ENCODE measurements at places on chromosomes 3 and 15.

- DNase-seq, result peak; percentile 73
These were observed 156.8 kb downstream of the ATP10A start for GRCh38 chr15:25706176-25706955.

DNA sequence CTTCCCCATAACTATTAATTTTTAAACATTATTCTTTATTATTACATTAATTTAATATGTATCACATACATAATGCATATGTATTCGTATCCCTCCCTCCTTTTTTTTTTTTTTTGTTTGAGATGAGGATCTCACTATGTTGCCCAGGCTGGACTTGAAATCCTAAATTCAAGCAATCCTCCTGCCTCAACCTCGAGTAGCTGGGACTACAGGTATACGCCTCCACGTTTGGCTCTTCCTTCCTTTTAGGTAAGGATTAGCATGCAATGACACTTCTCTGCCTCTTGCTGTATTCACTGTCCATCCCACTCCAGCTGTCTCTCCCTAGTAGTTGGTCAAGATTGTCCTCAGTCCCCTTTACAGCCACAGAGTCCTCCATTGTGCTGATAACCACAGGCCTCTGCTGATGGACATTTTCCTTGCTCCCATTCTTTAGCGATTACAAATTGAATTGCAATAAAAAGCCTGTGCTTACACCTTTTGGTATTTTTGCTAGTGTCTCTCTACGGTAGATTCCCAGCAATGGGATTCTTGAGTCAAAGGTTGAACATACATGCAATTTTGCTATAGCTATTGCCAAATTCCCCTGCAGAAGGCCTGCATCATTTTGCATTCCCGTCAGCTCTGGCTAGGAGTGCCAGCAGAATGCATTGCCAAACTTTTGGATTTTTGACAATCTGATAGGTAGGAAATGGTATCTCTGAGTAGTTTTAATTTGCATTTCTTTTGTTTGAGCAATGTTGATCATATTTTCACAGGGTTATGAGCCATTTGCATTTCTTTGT, 156.6 kb downstream of the SMAD6 start:
- peak; percentile 4 for DNase-seq

GRCh38 chr15:33194237-33194636, 277 bp downstream of the FMN1 start:
- DNase-seq, result no peak

- DNase-seq, result peak; percentile 30
These were observed 19.5 kb downstream of the TRAK1 start for GRCh38 chr3:42110631-42111030.

- no peak for DNase-seq
These were observed 402.4 kb downstream of the RBMS3 start for GRCh38 chr3:29683018-29683993.

- DNase-seq, result no peak
These were observed 837.6 kb downstream of the AGBL1 start for GRCh38 chr15:86917361-86917671.

- DNase-seq, result no peak
These were observed 229.9 kb downstream of the NR2F2 start for GRCh38 chr15:96560246-96560895.

GRCh38 chr3:34323517-34323916, 525.1 kb downstream of the PDCD6IP start:
- DNase-seq, result no peak

GRCh38 chr3:77562089-77562488, 522.2 kb downstream of the ROBO2 start:
- DNase-seq, result no peak

- DNase-seq, result no peak
These were observed 381.2 kb downstream of the RSL24D1 start for GRCh38 chr15:54815556-54815955.

GRCh38 chr15:27241943-27242342, 271.0 kb downstream of the GABRG3 start:
- no peak for DNase-seq

- no peak for DNase-seq
These were observed 199.3 kb downstream of the MEIS2 start for GRCh38 chr15:36901012-36901411.

GRCh38 chr3:117238806-117239205, 529.2 kb downstream of the TUSC7 start:
- no peak for DNase-seq

DNA sequence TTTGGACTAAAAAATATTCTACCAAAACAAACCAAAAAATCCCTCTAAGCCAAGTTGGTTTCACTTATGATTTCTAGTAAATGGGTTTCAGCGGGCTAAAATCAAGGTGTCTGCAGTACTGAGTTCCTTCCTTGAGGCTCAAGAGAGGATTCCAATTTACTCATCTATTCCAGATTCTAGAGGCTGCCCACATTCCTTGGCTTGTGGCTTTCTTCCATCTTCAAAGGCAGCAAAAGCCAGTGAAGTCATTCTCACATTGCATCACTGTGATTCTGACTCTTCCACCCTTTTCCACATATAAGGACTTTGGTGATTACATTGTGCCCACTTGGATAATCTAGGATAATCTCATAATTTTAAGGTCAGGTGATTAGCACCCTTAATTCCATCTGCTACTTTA, 48.1 kb downstream of the DPPA2 start:
- DNase-seq, result no peak

GRCh38 chr3:126100634-126101301, 16.8 kb upstream of the SLC41A3 start:
- peak; percentile 87 for DNase-seq

DNA sequence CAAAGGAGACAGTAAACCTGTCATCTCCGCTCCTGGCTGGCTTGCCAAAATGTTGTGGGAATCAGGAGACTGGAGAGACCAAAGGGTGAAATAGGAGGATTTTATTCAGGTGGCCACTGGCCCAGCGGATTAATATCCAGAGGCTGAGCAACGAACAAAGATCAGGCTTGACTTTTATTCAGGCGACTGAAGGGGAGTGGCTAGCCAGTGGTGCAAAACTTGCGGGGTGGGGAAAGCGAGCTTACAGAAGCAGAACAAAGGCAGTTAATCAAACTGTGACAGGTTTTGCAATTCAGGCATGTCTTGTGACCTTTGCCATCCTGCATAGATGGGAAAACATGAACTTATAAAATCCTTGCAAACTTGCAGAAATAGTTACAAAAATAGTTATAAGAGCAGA, 19.8 kb upstream of the ACAD9 start:
- no peak for DNase-seq

- no peak for DNase-seq
These were observed 23.1 kb downstream of the BHLHE40 start for GRCh38 chr3:5002174-5002870.

DNA sequence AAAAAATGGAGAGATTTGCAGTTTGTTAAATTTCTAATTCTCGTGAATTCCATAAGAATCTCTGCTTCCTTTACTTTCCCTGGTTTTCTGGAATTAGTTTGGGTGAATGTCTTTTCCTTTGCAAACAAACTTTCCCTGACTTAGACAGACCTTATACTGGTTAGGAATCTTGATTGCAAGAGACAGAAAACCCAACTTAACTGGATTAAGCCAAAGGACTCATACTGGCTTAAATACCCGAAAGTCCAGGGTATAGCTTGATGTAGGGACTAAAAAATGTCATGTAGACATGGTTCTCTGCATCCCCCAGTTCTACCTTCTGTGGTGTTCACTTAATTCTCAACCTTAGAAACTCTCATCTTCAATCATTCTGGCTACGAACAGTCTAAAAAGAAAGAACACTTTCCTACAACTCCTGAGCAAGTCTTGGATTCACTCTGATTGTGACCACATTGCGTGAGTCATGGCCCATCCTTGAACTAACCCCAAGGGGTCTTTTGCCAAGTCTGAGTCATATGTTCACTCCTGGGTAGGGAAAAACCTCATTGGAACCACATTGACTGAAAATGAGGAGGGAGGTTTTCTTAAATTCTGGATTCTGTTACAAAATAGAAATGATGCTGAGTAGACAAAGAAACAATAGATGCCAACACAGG, 136.0 kb upstream of the DAZL start:
- no peak for DNase-seq

- no peak for DNase-seq
These were observed 532 bp downstream of the B4GALT4 start for GRCh38 chr3:119240101-119240590.

- peak; percentile 18 for DNase-seq
These were observed 28.9 kb upstream of the ESYT3 start for GRCh38 chr3:138405486-138405885.

DNA sequence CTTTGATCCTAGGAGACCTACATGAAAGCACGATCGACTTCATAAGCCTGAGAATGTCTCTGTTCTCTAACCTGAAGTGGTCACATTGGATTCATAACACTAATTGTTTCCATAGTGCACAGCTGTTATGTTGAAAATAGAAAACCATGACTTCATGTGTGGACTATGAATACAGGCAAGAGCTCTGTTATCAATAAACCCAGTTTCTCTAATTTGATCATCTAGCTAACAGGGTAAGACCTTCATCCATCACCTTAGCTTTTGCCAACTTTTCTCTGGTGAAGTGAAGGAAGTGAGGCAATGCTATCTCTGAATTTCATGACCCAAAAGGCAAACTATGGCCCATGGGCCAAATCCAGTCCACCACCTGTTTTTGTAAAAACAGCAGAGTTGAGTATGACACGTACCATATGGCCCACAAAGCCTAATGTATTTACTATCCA, 27.2 kb downstream of the ABI3BP start:
- DNase-seq, result no peak

- peak; percentile 93 for DNase-seq
These were observed 100.0 kb upstream of the IGF1R start for GRCh38 chr15:98548139-98548971.

- DNase-seq, result no peak
These were observed 8.0 kb downstream of the FBLN2 start for GRCh38 chr3:13556917-13557316.

- no peak for DNase-seq
These were observed 570 bp downstream of the PCNP start for GRCh38 chr3:101574388-101575112.

GRCh38 chr15:95690631-95691340, 639.7 kb upstream of the NR2F2 start:
- no peak for DNase-seq

DNA sequence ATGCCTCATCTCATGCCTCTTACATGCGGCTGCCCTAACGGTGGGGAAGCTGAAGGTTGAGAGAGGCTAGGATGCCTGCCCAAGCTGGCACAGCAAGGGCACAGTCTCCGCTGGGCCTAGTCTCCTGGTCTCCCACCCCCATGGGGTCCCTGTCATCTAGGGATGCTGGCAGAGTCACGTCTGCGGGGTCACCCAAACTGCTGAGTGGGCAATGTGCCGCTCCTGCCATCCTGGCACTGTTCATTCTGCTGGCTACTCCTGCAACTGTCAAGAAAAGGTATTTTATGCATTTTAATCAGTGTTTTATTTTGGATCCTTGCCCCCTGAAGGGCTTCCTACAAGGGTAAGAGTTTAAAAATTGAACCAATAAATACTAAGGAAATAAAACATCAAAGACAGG, 12.8 kb downstream of the LINGO1 start:
- no peak for DNase-seq

DNA sequence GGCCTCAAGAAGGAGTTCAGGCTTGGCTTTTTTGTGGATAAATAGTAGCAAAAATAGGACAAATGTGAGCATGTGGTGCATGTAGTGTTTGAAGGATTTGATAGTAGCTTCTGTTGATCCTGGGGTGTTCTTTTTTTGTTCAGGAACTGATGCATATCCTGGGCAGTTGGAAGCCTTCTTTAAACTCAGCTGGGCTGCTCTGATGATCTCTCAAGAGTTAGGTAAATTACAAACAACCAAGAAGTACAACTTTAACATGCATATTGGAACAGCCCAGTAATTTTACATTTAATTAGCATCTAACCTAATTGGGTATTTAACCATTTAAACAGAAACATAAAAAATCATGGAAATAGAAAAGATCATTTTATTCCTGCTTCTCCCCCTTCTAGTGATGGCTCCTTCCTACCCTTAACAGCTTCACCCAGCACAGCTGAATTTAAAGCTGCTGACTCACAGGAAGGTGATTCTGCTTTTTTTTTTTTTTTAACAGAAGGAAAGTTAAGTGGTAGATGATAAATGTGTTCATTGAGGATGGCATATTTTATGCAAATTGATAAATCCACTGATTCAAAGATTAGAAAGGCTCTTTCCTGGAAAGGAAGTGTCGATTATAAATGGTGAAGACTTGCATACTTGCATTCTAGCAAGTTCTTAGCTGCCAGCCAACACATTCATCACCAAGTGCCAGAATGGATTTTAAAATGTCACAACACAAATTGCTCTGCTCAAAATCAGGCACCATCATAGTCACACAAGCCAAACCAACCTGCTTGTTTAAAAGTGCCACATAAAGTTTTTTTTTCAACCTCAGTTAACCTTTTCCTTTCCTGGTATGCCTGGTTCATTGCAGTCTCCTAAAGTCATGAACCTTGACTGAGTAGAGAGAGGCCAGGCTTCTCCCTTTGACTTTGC, 20.0 kb downstream of the SLC35G2 start:
- DNase-seq, result no peak

DNA sequence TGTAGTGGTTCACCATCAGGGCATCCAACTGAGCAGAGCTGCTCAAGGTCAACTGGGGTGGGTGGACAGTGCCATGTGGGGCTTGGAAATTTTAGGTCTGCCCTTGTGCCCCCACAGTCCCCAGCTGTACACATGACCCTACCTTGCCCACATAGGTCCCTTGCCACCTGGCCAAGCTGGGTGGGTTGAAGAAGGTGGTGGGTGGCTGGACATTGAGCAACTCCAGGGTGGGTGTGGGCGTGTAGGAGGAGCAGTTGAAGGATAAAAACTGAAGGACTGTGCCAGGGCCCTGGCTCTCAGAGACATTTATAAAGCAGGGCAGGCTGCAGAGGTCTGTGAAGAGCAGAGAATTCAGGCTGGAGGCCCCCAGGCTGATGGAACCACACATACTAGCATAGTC, 568 bp downstream of the CDHR4 start:
- DNase-seq, result no peak

GRCh38 chr15:90184119-90184785, 16.9 kb upstream of the SEMA4B start:
- DNase-seq, result no peak

- DNase-seq, result no peak
These were observed 21.7 kb downstream of the EEFSEC start for GRCh38 chr3:128174675-128175590.

DNA sequence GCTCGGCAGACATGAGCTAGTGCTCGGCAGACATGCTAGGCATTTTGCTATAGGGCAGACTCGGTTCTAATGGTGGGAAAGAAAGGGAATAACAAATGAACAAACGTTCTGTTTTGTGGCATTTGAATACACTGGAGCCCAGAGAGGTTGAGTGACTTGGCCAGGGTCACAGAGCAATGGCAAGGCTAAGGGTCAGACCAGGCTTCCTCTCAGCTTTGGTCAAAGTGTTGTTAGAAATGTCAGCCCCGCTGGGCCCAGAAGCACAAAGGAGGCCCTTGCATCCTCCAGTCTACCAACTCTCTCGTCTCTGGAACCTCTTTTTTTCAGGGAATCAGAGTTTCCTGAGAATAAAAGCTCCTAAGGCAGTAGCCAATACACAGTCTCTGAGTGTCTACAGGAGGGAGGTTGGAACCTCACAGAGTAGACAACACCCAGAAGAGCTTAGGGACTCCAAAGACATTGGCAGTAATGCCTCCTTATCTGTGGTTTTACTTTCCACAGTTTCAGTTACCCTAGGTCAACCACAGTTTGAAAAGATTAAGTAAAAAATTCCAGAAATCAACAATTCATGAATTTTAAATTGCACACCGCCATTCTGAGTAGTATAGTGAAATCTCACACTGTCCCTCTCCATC, 47.3 kb downstream of the SSUH2 start:
- no peak for DNase-seq

GRCh38 chr3:124786511-124787241, 56.4 kb downstream of the UMPS start:
- DNase-seq, result no peak
